Activated CD4-positive, alpha-beta memory T cell treated with anti-CD3 and anti-CD28 coated beads for 36 hours (primary cell): ENCODE measurements at places on chromosomes 16 and 17.
A peak's percentile ranks its signal among the peaks of the same experiment; 100 is the strongest.

- no peak for DNase-seq
Measured at GRCh38 chr17:16446338-16446983, 31.1 kb downstream of the TRPV2 start.

DNA sequence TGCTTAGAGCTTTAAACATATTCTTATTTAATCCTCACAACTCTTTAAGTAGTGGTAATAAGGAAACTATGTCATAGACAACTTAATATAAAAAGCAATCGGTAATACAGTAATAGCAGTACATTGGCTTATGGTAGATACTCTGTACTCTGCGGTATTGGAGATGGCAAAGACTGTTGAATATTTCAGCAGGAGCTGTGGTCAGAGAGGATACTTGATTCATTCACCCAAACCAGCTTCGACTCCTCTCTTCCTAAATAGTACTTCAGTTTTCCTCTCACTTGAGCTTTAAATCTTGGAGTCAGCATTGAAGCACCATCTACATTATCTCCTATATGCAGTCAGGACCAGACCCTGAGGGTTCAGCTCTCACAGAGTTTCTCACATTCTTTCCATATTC lies 169.3 kb downstream of the CYB561 start:
- DNase-seq = no peak

DNA sequence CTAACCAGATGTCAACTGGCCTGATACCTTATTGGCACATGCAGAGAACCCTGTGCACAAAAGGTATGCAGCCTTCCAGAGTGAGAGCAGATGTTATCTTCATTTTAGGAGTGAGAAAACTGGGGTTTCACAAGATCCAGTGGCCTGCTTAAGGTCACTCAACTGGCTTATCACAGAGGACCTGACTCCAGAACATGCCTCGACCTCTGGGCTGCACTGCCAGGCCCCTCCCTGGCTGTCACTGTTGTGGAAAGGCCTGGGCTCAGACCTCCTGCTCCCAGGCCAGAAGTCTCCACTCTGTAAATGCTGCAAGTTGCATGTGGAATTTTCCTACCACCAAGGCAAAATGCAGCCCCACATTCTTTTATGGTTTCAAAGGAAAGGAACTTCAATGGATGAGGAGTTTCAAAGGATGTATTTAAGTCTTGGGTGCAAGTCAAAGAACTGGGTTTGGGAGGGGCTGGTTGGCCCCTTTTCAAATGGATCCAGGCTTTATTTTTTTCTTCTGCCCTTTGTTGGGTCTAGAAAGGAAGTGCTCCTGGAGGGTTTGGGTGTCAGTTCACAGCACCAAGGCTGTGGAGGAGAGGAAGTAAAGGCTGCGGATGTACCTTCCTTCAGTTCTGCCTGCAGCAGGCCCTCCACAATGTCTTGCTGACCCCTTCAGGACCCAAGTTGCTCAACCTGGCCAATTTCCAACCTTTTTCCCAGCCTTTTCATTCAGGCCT lies 30.4 kb upstream of the SMPD3 start:
- DNase-seq = no peak

DNA sequence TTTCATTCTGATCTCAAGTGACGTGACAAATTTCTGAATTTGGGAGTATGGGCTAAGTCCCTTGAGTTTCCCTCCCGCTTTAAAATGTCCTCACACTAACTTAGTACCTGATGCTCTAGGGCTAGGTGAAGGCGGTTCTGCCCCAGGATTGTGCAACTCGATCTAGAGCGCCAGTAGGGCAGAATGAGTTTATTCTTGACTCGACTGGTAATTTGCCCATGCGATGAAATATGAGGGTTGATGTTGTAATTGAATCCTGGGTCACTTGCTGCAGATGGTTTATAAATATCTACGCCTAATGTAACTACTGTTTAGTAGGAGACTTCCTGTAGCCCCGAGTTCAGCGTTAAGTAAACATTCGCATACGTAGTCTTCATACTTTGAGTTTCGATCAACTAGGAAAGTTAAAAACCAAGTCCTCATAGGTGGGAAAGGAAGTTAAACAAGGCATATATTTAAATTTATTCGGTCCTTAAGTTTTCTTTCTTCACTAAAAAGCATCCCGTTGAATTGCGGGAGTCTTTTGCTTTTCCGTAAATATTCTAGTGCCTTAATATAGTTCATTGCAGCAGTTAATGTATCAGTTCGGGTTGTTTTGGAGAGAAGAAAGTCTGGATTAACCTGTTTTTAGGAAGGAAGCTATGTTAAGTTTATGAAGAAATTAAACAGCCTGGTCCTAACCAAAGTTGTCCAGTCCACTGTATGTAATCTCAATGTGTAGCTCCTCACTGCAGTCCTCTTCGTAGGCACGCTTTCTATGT lies 1.6 kb downstream of the CTCF start:
- DNase-seq = peak; percentile 57

DNA sequence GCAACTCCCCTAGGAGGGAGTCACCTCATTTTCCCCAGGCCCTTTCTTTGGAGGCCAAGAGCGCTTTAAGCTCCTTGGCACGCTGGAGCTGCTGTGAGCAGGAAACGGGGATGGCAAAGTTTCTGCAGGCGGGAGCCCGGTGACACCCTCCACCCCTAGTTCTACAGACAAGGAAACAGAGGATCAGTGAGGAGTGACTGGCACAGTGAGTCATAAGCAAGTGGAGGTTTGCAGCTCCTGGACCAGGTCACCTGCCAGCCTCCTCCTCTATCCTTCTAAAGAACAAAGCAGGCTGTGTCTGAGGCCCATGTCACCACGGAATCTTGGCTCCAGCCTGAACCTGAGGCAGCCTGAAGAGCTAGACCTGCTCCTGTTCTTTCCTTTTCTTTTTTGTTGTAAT lies 141.9 kb downstream of the TMEM132E start:
- no peak for DNase-seq

DNA sequence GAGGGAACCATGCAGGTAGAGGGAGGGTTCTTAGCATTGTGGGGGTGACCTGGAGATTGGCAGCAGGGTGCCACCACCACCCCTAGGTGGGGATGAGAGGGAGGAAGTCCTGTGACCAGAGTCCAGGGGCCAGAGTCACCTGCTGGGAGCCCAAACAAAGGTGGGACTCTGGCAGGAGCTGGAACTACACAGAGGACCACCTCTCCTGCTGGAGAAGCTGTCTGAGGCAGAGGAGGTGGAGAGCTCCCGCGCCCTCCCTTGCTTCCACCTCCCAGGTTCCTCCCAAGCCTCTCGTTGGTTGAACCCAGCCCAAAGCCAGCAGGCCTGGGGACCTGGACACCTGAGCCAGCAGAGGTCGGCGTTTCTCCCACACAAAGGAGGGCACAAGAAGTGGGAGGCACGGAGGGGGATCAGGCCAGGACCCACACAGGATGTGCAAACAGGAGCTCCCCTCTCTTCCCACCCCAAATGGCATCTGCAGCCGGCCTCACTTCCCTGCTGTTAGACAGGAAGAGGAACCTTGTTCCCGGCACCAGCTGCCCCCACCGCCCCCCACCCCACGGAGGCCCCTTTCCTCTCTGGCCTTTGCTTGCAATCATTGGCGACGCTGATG lies 154.6 kb downstream of the SEC14L1 start:
- DNase-seq = no peak

DNA sequence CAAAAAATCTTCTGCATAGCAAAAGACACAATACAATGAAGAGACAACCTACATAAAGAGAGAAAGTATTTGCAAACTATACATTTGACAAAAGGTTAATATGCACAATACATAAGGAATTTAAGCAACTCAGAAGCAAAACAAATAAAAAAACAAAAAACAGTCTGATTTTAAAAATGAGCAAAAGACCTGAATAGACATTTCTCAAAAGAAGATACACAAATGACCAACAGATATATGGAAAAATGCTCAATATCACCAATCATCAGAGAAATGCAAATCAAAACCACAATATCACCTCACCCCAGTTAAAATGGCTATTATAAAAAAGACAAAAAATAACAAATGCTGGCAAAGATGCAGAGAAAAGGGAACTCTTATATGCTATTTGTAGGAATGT lies 32.7 kb downstream of the HSF5 start:
- no peak for DNase-seq

- peak; percentile 43 for DNase-seq
Measured at GRCh38 chr17:79988185-79988971, 47.3 kb downstream of the TBC1D16 start.

GRCh38 chr16:57001026-57001679 lies 11.8 kb downstream of the NLRC5 start:
- no peak for DNase-seq

DNA sequence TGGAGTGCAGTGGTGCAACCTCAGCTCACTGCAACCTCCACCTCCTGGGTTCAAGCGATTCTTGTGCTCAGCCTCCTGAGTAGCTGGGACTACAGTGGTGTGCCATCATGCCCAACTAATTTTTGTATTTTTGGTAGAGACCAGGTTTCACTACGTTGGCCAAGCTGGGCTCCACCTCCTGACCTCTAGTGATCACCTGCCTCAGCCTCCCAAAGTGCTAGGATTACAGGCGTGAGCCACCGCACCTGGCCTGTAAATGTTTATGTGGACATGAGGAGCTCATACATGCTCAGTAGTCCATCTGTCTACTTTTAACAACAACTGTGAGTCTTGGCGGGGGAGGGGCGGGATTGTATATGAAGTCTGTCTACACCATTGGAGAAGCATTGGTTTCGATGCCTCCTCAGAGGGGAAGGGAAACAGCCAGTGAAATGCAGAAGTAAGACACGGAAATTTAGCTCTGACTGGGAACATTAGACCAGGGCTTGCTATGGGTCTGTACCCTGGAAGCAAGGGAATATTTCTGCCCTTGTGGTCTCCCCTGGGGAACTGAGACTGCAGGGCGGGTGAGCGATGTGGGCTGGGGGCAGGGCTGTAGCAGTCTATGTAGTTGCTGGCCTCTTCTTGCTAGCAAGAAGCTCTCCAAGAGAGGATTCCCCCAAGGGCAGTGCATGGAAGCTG lies 9.3 kb downstream of the NUBP1 start:
- no peak for DNase-seq

- no peak for DNase-seq
Measured at GRCh38 chr16:17519101-17519955, 48.6 kb upstream of the XYLT1 start.

DNA sequence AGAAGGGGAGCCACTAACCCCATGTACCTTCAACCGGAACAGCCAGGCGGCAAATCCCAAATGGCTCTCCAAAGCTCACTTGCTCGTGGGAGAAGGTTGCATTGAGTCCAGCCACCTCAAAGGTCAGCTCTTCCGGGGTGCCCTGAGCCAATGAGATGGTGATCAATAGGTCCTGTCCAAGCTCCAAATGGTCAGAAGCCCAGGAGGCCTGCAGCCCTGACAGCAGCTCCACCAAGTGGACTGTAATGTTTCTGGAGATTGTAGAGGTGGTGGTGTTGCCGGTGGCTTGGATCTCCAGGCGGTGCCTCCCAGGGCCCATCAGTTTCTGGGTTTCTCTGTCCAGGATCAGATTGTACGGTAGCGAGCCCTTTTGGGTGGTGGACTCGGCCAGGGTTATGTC lies 39.9 kb upstream of the BCO1 start:
- DNase-seq = no peak

DNA sequence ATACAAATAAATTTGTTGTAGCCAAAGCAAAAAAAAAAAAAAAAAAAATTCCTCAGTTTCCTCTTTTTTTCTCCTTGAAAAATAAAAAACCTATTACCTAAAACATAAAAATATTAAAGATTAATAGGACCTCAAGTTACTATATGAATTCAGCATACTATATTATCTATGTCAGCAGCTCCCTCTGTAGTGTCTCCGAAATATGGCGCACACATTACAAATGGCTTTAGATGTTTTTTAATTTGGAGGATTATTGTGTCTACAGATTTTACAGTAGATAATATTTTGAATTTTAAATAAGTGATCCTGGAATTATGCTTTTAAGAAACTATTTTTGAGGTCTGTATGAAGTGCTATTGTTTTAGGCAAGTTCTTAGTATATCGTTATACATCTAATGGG lies 94.4 kb downstream of the NLK start:
- no peak for DNase-seq

DNA sequence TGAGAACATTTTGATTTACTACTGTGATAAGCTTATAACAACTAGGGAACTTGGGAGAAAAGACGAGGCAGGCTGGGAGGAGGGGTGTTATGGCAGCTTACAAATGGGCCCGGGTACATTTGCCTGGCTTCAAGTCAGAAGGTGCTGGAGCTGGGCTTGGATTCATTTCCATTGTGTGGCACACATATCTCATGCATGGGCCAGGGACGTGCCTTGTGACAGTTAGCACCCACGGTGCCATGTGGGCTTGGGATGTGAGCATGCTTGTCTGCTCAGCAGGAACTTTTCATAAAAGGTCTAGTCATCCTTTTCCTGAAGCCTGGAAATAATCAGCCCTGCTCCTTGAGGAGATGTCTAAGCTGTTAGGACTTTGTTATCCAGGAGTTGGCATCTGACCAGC lies 572.2 kb downstream of the CDH13 start:
- no peak for DNase-seq

DNA sequence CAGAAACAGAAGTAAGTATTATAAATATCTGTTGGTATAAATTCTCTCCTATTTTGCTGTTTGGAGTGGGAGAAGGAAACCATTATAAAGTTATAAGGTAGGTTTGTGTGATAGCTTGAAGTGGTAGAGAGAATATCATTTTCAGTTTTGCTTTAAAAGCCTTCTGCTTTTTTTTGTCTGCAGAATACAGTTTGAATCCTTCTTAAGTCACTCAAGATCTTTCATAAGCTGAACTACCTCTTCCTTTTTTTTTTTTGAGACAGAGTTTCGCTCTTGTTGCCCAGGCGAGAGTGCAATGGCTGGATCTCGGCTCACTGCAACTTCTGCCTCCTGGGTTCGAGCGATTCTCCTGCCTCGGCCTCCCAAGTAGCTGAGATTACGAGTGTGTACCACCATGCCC lies 9.0 kb downstream of the ATAD5 start:
- DNase-seq = no peak

DNA sequence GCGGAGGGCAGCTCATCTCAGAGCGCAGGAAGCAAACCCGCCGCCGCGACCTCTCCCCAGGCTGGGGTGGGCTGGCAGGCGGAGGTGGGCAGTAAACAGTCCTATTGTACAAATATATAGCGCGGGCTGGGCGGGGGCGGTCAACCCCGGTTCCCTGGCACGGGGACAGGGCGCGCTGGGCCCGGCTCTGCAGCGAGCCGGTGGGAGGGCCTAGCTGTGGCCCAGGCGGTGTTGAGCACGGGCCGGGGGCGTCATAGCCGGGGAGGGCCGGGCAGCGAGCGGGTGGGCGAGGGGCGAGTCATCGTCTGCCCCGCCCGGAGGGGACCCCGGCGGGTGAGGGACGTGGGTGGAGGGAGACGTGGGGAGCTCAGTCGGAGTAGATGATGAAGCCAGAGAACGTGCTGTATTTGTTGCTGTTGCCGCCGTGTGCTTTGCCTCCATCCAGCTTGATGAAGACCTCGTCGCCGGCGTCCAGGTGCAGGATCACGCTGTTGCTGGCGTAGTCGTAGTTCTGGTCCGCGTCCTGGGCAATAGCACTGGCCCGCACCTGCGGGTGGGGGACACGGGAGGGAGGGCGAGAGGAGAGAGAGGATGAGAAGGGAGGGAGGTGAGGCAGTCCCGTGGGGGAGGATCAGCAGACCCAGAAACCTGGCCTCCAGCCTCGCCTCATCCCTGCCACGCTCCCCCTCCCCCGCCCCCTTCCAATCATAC lies 8.1 kb downstream of the C1QL1 start:
- DNase-seq = peak; percentile 16

GRCh38 chr17:50647187-50647586 lies 12.5 kb downstream of the ABCC3 start:
- no peak for DNase-seq
